ENCODE measurements at places on chromosomes 1 and 21. TPM values are rescaled to one million over a fixed set of nuclear protein-coding genes. Genes with fewer than 3 reads are reported as not detected.

DNA sequence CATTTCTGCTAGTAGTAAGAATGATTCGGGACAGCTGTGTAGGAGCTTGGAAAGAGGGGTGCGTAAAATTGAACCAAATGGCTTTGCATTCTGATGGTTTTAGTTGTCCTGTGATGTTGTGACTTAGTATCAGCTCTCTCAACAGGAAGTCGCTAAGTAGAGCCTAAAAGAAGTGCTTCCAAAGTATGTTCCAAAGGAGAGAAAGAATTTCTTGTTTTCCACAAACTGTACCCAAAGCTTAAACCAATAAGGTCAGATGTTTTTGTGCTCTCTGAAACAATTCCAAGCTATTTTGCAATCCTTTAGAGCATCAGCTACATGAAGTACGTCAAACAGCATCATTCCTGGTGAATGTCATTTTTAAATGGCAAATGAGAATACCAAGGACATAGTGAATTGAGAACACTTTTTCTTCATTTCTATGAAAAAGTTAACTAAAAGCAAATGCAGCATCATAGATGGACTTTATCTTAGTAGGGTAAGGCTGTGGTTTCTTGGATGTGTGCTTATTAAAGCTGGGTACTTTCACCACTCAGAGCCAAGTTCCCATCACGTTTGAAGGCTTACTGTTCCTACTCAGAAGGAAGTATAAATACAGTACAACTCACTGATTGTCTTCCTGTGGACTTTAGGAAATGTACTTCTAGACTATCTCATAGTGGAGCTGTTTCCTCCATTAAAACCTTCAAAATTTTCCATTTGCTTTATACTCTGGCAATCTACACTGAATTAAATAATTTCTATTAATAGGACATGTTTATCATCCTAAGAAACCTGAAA is 148.6 kb downstream of the C1orf21 start:
- DNase-seq = no peak

- no peak for DNase-seq
Observed at GRCh38 chr1:100552922-100553321, 15.0 kb downstream of the GPR88 start.

- DNase-seq = no peak
Observed at GRCh38 chr1:177426497-177426896, 255.7 kb downstream of the BRINP2 start.

DNA sequence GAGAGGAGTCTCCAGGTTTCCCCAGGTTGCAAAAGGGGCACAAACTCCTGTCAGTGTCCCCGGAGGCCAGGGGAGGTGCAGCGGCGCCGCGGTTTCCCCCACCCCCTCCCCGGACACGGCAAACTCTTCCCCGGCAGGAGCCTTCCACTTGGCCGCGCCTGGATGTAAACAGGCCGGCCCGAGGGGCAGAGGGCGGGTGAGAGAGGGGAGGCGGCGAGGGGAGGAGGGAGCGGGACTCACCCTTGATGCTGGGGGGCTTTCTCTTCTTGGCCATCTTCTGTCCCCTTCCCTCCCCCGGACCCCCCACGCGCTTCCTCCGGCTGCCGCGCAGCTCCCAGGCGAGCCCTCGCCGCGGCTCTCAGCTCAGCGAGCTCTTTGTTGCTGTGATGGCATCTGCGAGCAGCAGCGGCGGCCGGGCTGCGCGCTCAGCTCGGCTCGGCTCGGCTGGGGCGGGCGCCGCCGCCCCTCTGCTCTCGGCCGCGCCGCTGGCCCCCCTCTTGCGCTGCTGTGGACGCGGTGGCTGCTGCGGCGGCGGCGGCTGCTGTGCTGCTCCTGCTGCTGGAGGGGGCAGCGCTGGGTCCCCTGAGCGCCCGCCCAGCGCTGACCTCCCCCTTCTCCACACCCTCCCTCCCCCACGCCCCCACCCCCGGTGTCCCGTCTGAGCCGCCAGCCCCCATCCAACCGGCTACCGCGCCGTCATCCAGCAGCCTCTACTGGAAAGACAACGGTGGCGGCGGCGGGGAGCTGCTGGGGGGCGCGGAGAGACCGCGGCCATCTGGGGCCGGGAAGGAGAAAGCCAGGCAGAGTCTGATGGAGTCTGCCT is 4.9 kb upstream of the SLC44A5 start:
- peak; percentile 37 for DNase-seq

DNA sequence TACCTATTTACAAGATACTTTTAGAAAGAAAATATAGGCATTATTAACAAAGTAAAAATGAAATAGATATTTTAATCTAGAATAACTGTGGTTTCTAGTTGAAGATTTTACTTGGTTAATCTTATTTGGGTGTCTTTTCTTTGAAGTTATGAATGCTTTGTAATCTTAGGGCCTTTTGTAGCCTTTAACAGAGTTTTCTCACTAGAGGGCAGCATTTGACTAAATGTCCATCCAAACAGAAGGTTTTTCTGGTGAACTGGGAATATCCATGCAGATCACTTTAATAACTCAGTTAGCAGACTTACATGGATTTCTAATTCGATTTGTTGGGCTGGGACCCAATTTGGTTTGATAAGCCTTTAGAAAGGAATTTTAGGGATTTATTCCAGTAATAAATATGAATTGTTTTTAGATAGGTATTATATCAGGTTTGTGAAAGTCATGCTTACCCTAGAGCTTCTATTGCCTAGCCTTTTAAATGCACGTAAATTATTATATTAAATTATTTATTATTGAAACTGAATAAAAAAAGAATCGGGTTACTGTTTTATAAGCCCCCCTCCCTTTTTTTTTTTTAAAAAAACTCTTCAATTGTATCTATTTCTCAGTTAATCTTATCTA is 119.7 kb downstream of the ZNF326 start:
- no peak for DNase-seq

- no peak for DNase-seq
Observed at GRCh38 chr1:216598448-216598847, 124.8 kb downstream of the ESRRG start.

DNA sequence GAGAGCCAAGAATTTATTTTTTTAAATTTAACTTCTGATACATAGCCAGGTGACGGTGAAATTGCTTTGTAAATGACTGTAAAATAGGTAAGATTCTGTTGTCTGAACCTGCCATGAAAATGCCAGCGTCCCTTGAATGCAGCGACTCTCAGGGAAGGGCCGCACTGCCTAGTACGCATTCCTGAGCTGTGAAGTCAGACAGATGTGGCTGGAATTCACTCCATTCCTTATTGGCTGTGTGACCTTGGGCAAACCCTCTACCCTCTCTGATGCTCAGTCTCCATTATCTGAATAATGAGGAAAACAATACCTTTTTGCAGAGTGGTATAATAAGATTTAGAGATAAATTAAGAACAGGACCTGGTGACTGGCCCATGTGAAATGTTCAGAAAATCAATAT is 167.1 kb upstream of the DAB1 start:
- no peak for DNase-seq

DNA sequence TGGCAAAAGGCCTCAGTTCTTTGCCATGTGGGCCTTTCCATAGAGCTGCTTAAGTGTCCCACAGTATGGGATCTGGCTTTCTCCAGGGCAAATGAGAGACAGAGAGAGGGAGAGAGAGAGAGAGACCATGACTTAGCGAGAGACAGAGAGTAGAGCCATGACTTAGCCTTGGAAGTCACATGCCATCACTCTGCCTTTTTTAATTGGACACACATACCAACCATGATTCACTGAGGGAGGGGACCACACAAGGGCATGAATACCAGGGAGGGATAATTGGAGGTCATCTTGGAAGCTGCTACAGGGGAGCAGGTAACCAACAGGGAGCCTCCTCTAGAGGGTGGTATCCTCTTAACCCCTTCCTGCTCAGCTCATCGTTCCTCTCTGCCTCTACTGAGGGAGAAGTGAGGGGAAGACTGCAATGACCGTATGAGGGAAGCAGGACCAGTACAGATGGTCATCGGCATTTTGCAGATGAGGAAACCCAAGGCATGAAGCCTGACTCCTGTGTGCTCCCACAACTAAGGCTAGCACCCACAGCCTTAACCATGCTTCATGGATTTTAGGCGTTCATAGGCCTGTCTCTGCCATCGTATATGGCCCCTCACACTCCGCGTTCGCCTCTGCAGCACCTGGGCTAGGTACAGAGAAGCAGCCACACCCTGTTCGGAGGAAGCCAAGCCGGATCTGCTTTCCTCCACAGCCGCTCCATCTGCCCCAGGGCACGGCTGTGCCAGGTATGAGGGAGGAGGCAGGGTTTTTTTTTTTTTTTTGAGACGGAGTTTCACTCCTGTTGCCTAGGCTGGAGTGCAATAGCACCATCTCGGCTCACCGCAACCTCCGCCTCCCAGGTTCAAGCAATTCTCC is 38.6 kb downstream of the MEF2D start:
- no peak for DNase-seq

The PLCH2 gene
- total RNA-seq = 26.5 TPM

GRCh38 chr1:75165264-75165663 is 31.1 kb downstream of the LHX8 start:
- no peak for DNase-seq

GRCh38 chr1:203296460-203297073 is 8.8 kb upstream of the BTG2 start:
- DNase-seq = no peak

The LEFTY1 gene
- total RNA-seq = 2.3 TPM

- no peak for DNase-seq
Observed at GRCh38 chr1:40901886-40902852, 40.0 kb upstream of the CITED4 start.

GRCh38 chr1:162629651-162630050 is 2.6 kb upstream of the DDR2 start:
- no peak for DNase-seq

- DNase-seq = no peak
Observed at GRCh38 chr1:180542838-180543145, 16.0 kb upstream of the OVAAL start.

DNA sequence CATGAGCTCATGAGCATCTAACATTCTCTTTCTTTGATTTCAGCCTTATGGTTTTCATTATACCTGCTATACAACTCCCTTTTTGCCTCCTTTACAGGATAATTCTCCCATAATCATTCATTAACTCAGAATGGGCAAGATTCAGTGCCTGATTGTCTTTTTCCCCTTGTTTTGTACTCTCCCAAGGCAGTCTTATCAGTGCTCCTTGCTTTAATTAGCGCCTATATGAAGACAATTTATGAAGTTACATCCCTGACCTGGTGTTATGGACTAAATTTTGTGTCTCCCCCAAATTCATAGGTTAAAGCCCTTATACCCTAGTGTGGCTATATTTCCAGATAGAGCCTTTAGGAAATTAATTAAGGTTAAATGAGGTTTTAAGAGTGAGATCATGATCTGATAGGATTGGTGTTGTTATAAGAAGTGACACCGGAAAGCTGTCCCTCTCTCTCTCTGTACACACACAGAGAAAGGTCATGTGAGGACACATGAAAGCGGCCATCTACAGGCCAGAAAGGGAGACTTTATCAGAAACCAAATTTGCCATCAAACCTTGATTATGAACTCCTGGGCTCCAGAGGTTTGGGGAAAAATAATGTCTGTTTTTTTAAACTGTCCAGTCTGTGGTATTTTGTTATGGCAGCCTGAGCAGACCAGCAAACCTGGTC is 185.8 kb upstream of the CHODL start:
- no peak for DNase-seq

GRCh38 chr1:154490317-154490716 is 11.7 kb upstream of the TDRD10 start:
- no peak for DNase-seq

- no peak for DNase-seq
Observed at GRCh38 chr1:19273106-19273843, 15.3 kb downstream of the AKR7A3 start.

The TSNAX gene
- total RNA-seq = 23.6 TPM

The PRAMEF14 gene
- total RNA-seq = not detected

The CDA gene
- 2.9 TPM for total RNA-seq

GRCh38 chr21:32136546-32136945 is 142.3 kb downstream of the MIS18A start:
- DNase-seq = no peak

GRCh38 chr1:94621395-94621794 is 79.8 kb upstream of the F3 start:
- no peak for DNase-seq
